Glutamatergic neuron (in vitro differentiated cells): ENCODE measurements at places on chromosomes 5 and 9.

DNA sequence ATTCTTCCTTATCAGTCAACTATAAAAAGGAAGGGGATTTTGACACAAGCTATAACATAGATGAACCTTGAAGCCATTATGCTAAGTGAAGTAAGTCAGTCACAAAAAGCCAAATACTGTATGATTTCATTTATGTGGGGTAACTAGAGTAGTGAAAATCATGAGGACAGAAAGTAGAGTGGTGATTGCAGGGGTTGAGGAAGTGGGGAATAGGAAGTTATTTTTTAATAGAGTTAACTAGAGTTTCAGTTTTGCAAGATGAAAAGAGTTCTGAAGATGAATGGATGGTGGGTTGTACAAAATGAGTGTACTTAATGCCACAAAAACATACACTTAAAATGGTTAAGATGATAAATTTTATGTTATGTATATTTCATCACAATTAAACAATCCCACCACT is 65.4 kb upstream of the FAM174A start:
- DNase-seq = no peak

DNA sequence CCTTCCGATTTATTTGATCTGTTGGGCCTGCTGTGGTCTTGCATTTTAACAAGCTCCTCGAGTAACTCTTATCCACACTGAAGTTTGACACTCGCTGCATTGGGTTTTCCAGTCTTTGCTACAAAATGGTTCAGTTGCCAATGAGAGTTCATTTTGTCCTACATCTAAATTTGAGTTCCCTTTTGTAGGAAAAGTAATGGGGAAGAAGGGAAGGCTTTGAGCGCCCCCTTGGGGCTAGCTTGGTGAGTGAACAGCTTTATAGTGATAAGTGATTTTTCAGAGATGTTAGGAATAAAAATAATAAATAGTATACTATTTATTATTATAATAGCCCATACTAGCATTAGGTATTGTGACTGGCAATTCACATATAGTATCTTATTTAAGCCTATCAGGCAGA is 89.9 kb upstream of the GNAQ start:
- peak; percentile 72 for DNase-seq

DNA sequence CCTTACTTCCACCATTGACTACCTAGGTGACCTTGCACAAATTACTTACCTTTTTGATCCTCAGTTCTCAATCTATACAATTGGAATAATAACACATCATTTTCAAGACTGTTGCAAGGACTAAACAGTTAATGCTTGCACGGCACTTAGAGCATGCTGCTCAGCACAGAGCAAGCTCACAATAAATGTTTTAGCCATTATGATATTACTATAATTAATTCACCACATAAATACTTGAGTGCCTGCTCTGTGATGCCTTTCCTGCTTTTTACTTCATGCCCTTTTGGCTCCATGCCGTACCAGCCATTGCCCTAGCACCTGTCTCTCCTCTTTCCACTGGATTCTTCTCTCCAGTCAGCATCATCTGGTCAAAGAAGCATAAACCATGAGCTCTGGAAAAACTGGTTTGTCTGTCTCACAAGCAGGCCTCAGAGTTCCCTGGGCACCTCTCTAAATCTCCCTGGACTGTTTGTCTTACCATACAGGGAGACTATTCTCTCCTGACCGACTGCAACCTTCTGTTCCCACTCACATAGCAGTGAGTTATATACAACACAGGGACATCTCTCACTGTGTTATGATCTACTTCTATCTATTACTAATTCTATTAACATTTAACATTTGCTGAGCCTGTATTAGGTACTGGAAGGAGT is 260.4 kb upstream of the ADRA1B start:
- no peak for DNase-seq

DNA sequence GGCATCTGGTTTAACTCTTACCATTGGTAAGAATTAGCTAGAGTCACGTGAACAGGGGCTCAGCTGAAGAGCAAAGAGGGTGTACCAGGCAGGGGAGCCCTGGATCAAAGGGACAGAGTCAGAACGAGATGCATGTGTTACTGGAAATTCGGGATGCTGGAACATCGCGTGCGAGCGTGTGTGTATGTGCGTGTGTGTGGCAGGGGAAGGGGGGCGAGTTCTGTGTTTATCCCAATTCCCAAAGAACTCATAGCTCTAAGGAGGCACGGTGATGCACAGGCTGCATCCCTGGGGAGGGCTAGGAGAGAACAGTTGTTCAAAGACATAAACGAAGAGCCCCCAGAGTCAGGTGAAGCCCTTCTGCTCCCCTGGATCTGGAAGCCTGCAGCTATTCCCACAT is 353.3 kb downstream of the GADD45G start:
- DNase-seq = no peak

DNA sequence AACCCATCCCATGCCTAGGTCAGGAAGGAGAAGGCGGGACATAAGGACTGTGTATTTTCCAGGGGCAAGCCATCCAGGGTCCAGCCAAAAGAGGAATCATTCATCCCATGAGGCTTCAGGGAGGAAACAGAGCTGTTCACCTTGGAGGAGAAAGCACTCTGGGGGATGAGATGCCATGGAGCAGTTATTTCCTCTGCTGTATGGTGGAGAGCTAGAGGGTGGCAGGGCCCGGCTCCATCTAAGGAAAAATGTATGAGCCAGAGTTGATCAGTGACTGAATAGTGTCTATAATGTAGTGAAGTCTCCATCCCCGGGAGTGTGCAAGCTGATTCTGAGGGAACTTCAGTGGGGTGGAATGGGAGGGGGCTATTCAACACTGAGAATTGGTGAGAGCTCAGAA is 8.0 kb downstream of the ENHO start:
- no peak for DNase-seq

- DNase-seq = no peak
These were observed 49.0 kb downstream of the DIRAS2 start for GRCh38 chr9:90593646-90594045.

GRCh38 chr5:57552033-57552432 is 69.4 kb upstream of the ACTBL2 start:
- DNase-seq = no peak

DNA sequence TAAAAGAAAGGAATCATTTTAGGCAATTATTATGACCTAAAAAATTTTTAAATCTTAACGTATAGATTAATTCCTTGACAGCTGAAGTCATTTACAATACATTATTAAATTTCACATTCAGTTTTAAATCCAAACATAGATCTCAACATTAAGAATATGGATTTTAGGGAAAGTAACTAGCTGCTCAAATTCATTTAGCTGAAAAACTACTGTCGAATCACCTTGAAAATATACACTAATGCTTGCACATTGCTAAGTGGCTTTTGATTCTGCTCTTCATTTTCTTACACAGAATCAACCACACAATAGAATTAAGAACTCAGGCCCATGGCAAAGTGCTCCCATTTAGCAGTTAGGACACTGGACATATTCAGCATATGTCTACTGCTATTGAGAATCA is 454.2 kb downstream of the RAB3C start:
- no peak for DNase-seq

- DNase-seq = no peak
These were observed 25.7 kb downstream of the RAPGEF1 start for GRCh38 chr9:131714161-131714646.

- no peak for DNase-seq
These were observed 29.2 kb downstream of the NSUN2 start for GRCh38 chr5:6603643-6604042.

DNA sequence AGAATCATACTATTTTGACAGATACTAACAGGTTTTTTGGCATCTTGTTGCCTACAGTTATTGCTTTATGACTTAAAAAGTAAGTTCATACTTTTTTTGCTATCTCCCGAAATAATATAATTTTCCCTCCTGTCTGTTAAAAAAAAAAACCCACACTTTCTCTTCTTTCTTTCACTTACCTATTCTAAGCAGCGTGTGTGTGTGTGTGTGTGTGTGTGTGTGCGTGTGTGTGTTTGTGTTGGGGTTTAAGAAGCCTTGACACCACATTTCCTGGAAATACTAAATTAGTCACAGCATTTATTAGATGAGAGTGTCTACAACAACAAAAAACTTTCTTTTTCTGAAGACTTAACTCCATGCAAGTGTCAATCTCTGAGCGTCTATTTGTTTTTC is 12.4 kb downstream of the TNFAIP8 start:
- DNase-seq = no peak

GRCh38 chr5:142826093-142826492 is 55.9 kb downstream of the ARHGAP26 start:
- no peak for DNase-seq

- peak; percentile 34 for DNase-seq
These were observed 101.6 kb upstream of the SSBP2 start for GRCh38 chr5:81852291-81853029.

GRCh38 chr5:56402266-56403220 is 169.4 kb upstream of the ANKRD55 start:
- no peak for DNase-seq

- no peak for DNase-seq
These were observed 82.4 kb upstream of the PPP1R26 start for GRCh38 chr9:135397142-135397541.

DNA sequence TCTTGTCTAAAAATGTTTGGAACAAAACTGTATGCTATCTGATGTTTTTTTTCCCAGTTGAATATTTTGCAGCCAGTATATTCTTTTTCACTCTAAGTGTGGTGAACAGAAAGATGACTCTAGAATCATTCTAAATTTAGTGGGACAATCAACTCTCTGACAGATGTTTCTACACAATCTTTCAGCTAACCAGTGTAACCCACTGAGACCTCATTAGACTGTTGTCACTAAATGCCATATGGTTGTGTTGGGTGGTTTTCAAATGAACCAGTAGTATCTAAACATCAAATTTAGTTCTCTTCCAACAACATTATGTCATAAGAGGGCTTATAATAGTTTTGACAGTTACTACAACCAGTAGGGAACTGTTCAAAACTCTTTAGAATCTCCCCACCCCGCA is 129.6 kb upstream of the PRLR start:
- DNase-seq = no peak

DNA sequence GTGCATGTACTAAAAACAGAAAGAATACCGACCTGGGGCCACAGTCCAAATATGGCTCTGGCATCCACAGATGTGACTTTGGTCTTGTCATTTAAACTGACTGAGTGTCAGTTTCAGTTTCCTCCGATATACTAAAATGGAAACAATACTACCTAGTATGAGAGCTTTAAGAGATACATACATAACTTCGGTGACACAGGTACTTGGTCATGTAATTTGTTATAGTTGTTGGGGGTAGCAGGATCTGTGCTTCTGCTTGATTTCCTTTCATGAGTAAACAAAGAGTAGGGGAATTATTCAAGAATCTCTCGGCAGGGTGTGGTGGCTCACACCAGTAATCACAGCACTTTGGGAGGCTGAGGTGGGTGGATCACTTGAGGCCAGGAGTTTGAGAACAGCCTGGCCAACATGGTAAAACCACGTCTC is 32.1 kb downstream of the MTMR12 start:
- no peak for DNase-seq

DNA sequence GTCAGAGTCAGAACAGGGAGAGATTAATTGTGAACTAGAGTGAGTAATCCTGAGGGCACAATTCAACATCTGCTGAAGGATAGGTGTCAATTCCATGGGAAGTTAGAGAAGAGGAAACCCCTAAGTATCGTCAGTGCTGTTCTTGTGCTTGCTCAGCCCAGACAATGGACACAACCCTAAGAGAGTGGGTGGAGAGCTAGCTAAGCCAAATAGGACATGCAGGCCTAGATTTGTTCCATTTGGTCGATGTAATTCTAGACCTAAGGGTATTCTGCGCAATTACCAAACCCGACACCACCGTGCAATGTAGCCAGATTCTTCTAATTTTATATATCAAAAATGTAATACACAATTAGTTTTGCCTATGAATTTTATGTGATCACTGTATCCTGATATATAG is 431.6 kb downstream of the SH3GL2 start:
- DNase-seq = no peak

DNA sequence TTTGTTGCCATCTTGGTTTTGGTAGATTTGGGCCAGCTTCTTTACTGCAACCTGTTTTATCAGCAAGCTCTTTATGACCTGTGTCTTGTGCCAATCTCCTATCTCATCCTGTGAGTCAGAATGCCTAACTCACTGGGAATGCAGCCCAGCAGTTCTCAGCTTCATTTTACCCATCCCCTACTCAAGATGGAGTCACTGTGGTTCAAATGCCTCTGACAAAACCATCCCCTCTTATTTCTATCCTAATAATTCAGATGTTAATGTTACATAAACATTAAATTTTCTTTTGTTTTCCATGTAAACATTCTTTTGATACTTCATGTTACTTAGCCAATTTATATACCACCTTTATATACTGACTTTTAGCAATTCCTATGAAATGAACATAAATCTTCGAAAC is 746.3 kb downstream of the CDH18 start:
- DNase-seq = no peak

DNA sequence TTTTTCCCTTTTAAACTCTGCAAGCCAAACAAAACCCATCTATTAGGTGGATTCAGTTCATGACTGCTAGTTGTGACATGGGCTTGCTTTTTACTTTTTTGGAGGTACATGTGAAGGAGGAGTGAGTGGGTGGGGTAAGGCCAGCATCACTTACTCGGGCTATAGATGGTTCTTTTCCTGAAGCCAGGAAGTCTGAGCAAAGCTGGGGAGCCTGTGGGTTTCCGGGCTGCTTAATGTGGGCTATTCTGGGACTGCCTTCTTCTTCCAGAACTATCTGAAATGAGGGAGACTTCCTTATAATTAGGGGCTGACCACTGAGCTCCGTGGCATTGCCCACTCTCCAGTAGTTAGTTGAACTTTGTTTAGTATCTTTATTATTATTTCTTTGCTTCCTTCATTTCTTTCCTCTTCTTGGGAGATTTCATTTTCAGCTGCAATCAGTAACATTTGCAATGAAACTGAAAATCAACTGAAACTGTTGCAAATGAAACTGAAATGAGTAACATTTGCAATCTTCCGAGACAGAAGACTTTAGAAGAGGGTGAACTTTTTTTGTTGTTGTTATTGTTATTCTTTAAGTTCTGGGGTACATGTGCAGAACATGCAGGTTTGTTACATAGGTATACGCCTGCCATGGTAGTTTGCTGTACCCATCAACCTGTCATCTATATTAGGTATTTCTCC is 204.9 kb downstream of the LRRC70 start:
- no peak for DNase-seq

DNA sequence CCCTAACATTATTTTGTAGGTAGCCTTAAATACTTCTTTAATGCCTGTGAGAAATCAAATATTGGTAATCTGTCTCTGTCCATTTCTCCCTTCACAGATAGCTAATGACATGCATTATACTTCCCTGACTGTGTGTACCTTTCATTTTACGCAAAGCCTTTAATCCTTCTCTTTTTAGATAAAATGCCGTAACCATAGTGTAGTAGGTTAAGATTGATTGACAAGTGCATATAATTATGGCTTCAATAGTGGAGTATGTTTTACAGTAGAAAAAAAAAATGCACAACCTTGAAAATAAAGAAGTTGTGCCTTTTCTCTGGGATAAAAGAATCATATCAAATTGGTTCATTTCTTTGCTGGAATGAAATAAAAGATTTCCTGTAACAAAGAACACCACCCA is 559.6 kb upstream of the GRAMD2B start:
- DNase-seq = no peak

GRCh38 chr9:37963936-37964739 is 60.2 kb upstream of the SLC25A51 start:
- DNase-seq = no peak

- DNase-seq = no peak
These were observed 698 bp upstream of the CACNA1B start for GRCh38 chr9:137876781-137877386.
